Activated CD4-positive, alpha-beta T cell treated with anti-CD3 and anti-CD28 coated beads, Interleukin-2, amount 50 U/mL, for 1 hour (primary cell): ENCODE measurements at places on chromosomes 6 and 20.
A peak's percentile ranks its signal among the peaks of the same experiment; 100 is the strongest.

DNA sequence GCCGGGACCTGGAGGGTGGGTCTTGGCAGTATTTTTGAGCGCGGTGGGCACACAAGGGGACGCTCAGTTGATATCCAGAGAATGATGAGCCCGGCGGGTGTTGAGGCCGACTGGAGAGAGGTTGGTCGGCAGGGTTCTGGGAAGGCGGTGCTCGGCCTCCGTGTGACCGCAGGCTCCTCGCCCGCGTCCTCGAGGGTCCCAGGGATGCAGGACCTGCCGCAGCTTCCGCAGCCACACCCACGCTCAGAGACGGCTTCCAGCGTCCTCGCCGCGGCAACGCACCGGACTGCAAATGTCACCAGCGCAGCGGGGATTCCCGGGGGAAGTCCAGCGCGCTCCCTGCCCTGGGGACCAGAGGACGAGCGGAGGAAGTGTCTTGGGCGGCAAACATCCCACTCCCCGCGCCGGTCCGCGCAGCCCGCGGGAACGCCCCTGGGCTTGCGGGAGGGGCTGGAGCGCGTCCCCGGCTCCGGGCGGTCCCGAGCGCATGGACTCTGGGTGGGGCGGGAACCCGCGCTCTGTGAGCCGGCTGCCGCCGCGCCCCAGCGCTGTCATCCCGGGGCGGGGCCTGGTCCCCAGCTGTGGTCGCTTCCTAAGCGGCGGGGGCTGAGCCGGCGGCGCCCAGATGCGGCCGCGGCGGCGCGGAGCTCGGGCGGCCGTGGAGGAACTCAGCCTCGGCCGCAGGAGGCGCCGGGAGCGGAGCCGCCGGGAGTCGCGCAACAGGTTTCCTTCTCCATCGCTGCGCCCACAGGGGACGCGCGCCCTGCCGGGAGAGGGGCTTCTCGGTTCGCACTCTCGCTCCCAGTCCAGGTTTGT is at the start of gene STX11:
STX11 (plus strand) TSS at position 624 of the 816 bp plus-strand sequence. CDS start 36,111 bp downstream, outside the sequence.
- DNase-seq = peak; percentile 62

- DNase-seq = no peak
These were observed 43.4 kb downstream of the SLC22A3 start for GRCh38 chr6:160391419-160392116.

- DNase-seq = no peak
These were observed 20.4 kb upstream of the FRMD1 start for GRCh38 chr6:168099201-168100010.

GRCh38 chr20:62487561-62488354 is 12.0 kb upstream of the GATA5 start:
- no peak for DNase-seq
